Activated effector memory CD4-positive, alpha-beta T cell treated with anti-CD3 and anti-CD28 coated beads, Interleukin-2, amount 50 U/mL, for 16 hours (primary cell): ENCODE measurements at places on chromosomes 4 and X.

- no peak for DNase-seq
Observed at GRCh38 chr4:117577686-117578311, 456.5 kb upstream of the NDST3 start.

- no peak for DNase-seq
Observed at GRCh38 chr4:38979081-38979480, 53.1 kb downstream of the TMEM156 start.

- no peak for DNase-seq
Observed at GRCh38 chrX:155544881-155545280, 67.9 kb downstream of the TMLHE start.

DNA sequence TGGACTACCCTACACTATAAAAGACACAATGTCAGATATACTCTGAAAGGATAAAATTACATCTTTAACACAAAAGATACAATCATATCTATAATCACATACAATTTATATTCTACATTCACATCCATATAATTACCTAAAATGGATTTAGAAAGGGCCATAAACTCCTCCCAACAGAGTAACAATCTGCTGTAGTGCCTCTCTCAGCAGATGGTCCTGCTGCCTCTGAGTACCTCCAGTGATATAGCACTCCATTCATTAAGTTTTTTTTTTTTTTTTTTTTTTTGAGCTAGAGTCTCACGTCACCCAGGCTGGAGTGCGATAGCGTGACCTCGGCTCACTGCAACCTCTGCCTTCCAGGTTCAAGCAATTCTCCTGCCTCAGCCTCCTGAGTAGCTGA is 7.4 kb downstream of the ANKRD37 start:
- no peak for DNase-seq

DNA sequence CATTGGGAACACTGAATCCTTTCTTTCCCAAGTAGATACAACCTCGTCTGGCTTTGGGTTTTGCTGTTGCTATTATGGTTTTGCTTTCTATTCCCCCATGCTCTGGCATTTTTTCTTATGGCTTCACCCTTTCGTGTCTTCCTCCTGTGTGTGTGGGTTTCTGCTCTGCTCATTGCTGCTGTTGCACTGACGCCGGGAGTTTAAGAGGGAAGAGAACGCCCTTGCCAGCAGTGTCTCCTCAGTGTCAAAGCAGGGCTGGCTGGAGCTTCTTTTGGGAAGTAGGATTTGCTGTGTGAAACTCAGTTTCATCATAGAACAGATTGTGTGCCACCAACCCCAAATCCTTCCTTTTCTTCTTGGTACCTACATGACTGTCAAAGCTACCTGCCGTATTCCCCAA is 63.7 kb downstream of the CLDN22 start:
- no peak for DNase-seq

DNA sequence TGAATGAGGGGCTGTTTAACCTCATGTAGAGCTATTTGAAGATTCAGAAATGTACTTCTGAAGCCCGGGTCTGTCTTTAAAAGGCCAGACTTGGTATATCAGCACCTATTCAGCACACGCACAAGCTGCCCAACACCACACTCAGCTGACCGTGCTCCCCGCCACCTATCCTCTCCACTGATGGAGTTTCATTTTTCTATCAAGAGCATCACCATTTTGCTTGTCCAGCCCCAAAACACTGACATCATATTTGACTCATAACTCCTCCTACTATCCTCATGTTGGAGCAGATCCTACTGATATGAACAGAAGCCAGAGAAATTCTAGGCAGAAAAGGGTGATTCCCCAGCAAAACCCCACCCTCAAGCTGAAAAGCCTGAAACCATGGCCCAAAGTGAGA is 100.3 kb downstream of the SORBS2 start:
- DNase-seq: no peak

- no peak for DNase-seq
Observed at GRCh38 chr4:112322866-112323265, 25.7 kb downstream of the ALPK1 start.

- no peak for DNase-seq
Observed at GRCh38 chr4:150591904-150592303, 10.0 kb downstream of the MAB21L2 start.

- peak; percentile 85 for DNase-seq
Observed at GRCh38 chr4:9703391-9703790, 78.0 kb upstream of the DRD5 start.

DNA sequence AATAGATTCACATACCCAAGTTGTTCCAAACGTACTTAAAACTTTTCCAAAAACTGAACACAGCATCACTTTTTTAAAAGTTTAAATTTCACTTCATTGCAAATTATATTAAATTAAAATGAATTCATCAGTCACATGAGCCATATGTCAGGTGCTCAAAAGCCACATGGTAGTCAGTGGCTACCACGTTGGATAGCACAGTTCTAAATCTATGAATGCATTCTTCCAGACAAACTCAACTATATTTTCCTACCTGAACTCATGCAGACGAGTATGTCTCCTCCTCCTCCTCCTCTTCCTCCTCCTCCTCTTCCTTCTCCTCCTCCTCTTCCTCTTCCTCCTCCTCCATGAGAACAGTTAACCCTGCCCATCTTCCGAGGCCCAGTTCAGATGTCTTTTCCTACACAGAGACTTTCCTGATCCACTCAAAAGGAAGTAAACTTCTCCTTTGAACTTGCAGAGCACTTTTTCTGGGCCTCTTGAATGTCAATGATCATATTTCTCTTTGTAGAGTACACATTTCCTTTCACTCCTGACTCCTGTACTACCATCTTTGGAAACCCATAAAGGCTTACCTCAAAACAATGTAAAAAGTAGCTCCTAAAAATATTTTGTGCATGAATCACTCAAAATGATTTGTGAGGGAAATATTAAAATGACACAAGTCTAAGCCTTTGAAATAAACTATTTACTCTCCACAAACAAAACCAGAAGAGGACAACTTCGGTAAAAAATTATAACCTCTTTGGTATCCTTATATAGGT is 172.6 kb downstream of the AMELX start:
- no peak for DNase-seq

GRCh38 chr4:37220685-37221084 is 23.9 kb upstream of the NWD2 start:
- no peak for DNase-seq

GRCh38 chr4:61786211-61786610 is 586.1 kb downstream of the ADGRL3 start:
- DNase-seq: no peak

GRCh38 chr4:31539284-31540069 is 819.3 kb downstream of the PCDH7 start:
- DNase-seq: no peak

DNA sequence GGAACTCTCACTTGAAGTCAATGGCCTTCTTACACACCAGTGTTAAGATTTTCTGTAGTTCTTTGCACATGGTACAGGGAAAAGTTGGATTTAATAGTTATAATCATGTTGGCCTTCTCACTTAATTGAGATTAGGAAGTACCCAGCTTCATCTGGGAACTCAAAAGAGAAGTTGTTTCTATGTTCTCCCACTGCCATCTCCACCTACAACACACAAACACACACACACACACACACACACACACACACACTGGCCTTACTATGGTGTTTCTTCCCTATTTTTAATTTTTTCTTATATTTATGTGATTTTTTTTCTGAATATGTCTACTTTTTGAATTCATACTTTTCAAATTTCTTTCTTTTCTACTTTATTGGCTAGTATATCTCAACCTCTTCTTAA is 10.0 kb upstream of the CHIC2 start:
- no peak for DNase-seq

DNA sequence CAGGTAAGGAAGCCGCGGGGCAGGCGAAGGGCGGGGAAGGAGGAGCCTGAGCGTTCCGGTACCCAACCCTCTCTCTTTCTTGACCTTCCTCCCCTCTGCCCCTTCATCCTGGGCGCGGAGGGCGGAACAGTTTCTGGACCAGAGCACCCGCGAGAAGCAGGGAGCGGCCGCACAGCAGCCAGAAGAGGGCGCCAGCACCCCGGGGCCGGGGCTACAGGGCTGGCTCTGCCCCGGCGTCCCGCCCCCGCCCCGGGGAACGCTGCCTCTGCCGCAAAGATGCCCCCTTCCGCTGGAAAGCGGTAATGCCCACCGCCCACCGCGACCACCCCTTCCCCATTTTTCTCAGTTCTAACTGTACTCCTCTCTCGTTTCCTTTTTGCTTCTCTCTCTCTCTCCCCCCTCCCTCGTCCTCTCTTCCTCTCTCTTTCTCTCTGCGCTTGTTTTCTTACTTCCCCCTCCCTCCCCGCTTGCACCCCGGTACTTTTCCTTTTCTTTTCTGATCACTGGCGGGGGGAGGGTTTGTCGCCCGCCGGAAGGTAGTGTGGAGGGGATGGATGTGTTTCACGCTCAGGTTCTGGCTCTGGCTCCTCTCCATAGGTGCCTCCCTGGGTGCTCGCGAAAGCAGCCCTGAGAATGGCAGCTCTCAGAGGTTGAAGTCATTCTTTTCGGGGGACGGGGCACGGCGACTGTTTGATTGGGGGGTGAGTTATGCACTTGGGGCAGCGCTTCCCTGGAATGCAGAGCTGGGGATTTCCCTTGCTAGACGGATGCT is 13.1 kb upstream of the PRDM8 start:
- peak; percentile 98 for DNase-seq

DNA sequence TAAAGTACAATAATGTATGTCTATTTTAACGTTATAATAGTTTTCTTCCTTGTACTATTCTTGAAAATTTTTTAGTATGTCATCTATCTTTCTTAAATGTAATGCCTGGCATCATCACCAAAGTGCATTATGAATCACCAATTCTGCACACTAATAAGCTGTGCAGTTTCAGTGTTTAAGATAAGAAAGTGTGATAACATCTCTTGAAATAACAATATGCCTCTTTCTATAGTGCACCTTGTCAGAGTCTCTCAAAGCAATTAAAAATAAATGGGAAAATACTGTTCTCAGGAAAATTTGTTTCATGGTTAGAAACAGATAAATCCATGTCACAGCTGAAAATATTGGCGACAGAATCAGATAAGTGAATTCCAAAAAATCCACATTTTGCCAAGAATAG is 457.4 kb upstream of the PCDH10 start:
- no peak for DNase-seq

GRCh38 chr4:8301851-8302730 is 32.5 kb downstream of the HTRA3 start:
- peak; percentile 41 for DNase-seq

- DNase-seq: no peak
Observed at GRCh38 chrX:18888281-18888680, 95.6 kb downstream of the PHKA2 start.

- DNase-seq: no peak
Observed at GRCh38 chr4:82623121-82623683, 61.4 kb upstream of the TMEM150C start.

DNA sequence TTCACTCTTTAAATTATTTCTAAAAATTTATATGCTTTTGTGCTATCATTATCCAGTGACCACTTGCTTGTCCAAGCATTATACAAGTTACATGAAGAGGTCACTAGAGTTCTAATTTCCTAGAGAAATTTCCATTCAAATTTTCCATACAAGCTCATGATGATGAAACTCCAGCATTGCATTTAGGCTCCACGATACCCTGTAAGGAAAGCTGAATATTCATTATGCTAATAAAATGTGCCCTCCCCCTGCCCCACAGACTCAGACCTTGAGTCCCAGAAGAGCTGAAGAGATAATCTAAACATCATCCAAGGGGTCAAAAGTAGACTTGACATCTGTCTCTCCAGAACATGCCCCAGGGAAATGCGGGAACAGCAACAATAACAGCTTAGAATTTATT is 19.6 kb upstream of the FAM156A start:
- no peak for DNase-seq

DNA sequence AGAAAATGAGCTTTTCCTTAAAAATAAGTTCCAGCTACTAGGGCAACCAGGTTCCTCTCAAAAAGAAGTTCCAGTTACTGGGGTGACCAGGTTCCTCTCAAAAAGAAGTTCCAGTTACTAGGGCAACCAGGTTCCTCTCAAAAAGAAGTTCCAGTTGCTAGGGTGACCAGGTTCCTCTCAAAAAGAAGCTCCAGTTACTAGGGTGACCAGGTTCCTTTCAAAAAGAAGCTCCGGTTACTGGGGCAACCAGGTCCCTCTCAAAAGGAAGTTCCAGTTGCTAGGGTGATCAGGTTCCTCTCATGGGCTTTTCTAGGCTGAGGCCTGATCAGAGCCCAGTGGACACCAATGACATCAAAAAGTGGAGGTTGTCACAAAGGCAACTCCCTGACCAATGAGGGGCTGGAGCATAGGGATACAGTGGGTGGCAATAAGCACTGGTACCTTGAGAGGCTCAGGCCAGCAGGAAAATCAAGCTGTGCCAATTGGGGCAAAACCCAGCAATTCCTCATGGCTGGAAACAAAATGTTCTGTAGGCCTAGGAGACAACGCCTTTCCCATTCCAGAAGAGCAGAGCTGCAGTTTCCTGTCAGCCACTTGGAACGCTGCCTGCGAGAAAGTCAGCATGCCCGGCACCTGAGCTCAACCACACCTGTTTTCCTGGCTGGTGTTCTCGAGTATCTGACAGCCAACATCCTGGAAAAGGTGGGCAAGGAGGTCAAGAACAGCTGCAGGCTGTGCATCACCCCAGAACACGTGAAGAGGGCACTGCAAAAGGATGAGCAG is 12.3 kb upstream of the SYTL5 start:
- DNase-seq: no peak

- DNase-seq: no peak
Observed at GRCh38 chrX:2828344-2828958, at the start of gene GYG2. Gene GYG2, plus strand, starts transcription at chrX:2828930. Its CDS starts 1,259 bp downstream, at chrX:2830189.

DNA sequence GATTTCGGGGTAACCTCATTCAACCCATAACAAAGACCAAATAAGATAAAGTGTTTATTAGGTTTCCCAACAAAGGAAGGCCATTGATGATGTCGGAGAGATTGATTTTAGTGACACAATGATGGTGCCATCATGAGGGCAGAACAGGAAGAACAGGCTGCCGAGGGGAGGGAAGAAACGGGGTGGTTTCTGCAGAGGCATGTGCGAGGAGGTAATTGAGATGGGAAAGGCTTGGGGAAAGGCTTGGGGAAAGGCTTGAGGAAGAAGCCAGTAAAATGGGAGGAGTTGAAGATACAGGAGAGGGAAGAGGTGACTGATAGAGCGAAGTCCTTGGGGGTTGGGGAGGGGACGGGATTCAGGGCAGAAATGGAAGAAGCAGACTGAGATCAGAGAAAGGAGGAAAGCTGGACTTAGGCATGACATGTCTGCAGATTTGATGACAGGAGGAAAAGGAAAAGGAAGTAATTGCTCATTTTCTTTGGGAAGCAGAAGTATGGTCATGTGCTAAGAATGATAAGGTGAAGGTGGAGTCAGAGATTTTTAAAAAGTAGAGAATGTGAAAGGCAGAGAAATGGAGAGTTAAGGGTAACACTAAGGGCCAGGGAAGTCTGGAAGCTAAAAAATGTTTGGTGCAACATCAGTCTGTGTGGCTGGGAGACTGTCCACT is 6.0 kb downstream of the HPSE start:
- no peak for DNase-seq
